ENCODE measurements at places on chromosomes 11 and 22. TPM values are rescaled to one million over a fixed set of nuclear protein-coding genes. Genes with fewer than 3 reads are reported as not detected.

DNA sequence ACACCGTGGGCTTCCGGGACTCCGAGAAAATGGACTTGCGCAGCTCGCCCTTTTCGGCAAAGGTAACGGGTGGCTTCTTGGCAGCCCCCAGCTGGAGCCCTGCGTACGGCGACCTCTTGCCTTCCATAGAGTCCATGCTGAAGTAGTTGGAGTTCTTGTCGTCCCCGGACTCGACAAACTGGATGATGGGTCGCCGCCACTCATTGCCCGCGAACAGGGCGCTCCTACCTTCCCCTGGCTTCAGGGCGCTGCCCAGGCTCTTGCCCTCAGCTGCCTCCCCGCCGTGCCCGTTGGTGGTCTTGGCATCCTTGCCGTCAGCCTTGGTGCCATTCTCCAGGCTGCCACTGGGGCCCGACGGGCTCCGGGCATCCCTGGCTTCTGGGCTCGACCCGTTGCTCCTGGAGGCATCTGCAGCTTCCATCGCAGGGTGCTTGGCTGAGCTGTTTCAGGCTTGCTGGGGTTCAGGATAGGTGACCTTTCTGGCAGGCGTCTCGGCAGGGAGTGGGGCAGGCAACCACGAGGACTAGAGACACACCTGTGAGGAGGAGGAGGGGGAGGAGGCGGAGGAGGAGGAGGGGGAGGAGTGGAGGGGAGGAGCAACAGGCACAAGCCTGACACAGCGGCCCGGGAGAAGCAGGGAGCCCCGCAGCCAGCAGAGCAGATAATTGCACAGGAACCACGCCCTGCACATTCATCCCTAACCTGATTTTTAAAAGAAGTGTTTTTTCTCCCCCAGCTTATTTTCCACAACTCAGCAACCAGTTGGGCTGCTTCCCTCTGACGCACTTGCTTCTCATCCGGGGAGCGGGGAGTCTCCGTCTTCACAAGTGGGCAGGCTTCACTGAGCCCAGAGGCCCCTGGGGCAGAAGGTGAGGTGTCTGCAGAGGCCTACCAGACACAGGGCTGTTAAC is at the start of gene TRIM29:
Gene TRIM29 (minus strand): TSS at position 503 of the 911 bp plus-strand sequence. CDS start 82 bp downstream, at position 421.
- no peaks in the 10 kb centered on the region for H3K27me3 ChIP-seq
- H3K36me3 ChIP-seq: no peaks in the 10 kb centered on the region
- no peaks in the 10 kb centered on the region for H3K4me1 ChIP-seq
- H3K4me3 ChIP-seq: no peak within 1 kb of the TSS
- DNase-seq: no peak

- H3K27ac ChIP-seq: peak overlapping the region; percentile 90
- H3K4me1 ChIP-seq: peaks cover 86% of the 10 kb centered on the region
Measured at GRCh38 chr11:94790661-94791180, 22.6 kb downstream of the AMOTL1 start.

DNA sequence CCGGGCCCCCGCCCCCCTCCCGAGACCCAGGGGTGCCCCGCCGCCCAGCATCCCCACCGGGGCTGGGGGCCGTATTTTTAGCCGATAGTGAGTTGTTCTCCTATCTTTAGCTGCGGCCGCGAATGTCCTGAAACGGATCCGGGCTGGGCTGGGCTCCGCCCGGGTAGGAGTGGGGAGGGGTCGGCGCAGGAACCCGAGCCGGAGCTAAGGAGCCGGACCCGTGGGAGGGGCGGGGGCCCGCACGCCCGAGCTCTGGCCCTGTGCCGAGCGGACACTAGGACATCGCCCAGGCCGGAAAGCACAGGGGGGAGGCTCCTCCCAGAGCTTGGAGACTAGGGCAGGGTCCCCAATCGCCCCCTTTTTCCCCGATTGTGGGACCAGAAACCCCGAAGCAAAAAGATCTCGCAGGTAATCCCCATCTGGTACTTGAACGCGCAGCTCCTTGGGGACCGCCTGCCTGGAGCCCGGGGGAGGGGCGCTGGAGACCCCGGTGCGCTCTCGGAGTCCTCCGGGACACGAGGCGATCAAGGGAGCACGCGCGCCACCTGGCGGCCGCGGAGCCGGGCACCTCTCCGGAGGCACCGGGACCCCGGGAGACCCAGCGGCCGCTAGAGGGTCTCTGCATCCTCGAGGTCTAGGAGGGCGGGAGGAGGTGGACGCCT is 669 bp downstream of the CDC42EP2 start:
- peak; percentile 33 for DNase-seq
- no peaks in the 10 kb centered on the region for H3K36me3 ChIP-seq
- H3K4me1 ChIP-seq: peaks cover 18% of the 10 kb centered on the region
- H3K27me3 ChIP-seq: no peaks in the 10 kb centered on the region

DNA sequence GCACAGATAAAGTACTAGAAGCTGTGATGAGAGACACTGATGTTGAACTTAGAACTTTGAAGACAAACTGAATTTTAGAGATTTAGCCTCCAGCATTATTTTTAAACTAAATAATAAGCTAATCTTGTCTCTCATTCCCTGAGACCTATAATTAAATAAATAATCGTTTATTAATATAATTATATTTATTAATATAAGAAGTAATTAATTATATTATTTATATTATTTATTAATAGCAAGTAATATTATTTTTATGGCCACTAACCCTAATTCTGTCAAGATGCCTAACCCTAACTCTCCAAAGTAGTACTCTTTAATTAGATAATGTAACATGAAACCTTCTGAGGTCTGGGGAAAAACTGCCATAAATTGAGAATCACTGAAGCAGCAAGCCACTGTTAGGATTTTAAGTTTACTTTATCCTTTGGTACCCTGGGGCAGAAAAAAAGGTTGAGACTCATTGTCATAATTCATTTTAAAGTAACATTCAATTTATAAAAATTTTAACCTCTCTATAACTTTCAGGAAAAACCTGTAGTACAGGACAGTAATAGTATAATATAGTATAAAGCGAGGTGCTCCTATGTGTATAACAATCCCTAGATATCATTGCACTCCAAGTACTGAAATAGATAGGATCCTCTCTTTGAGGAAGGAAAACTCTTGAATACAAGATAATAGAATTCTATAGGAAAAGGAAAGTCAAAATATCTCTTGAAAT is 85.4 kb downstream of the TTC28 start:
- no peak for DNase-seq
- no peaks in the 10 kb centered on the region for H3K27me3 ChIP-seq
- no peaks in the 10 kb centered on the region for H3K4me1 ChIP-seq
- H3K27ac ChIP-seq: no peak overlapping the region
- no peaks in the 10 kb centered on the region for H3K36me3 ChIP-seq

DNA sequence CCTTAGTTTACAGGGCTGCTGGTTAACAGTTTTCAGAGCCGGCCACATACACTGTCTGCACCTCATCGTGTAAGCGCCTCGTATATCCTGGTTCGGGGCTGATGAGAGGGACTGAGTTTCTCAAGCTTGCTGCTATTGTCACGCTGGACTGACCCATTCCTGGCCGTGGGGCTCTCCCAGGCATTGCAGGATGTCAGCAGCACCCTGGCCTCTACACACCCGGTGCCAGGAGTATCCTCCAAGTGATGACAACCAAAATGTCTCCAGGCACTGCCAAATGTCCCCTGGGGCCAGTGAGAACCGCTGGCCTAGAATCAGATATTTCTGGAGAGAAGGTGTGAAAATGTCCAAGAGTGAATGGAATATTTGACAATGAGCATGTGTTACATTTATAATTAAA is 82.8 kb downstream of the ST3GAL4 start:
- no peak for DNase-seq
- H3K36me3 ChIP-seq: no peaks in the 10 kb centered on the region
- no peaks in the 10 kb centered on the region for H3K27me3 ChIP-seq
- no peaks in the 10 kb centered on the region for H3K4me1 ChIP-seq

Gene CALCA
- not detected for total RNA-seq

Gene HNRNPUL2
- 11.9 TPM for total RNA-seq

Gene KLHL35
- 0.53 TPM for total RNA-seq

Gene PHOX2A
- not detected for total RNA-seq

Gene SLC25A18
- 22.2 TPM for total RNA-seq
